ENCODE measurements at places on chromosomes 7 and 10. TPM values are rescaled to one million over a fixed set of nuclear protein-coding genes. Genes with fewer than 3 reads are reported as not detected.

DNA sequence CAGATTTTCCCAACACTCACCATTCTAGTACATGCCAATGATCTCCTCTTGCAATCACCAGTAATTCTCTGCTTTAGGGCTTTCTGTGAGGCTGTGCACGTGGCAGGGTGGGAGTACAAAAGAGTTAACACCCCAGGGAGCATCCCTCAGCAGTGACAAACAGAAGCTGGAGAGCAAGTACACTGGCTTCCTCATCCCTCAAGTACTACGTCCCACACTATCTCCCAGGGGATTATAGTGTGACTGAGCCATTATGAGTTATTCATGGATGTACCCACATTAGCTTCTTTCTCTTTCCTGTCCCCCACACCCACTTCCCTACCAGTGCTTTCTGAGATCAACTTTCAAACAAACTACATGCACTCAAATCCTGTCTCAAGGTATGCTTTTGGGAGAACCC lies 1216.5 kb upstream of the AUTS2 start:
- DNase-seq: no peak

DNA sequence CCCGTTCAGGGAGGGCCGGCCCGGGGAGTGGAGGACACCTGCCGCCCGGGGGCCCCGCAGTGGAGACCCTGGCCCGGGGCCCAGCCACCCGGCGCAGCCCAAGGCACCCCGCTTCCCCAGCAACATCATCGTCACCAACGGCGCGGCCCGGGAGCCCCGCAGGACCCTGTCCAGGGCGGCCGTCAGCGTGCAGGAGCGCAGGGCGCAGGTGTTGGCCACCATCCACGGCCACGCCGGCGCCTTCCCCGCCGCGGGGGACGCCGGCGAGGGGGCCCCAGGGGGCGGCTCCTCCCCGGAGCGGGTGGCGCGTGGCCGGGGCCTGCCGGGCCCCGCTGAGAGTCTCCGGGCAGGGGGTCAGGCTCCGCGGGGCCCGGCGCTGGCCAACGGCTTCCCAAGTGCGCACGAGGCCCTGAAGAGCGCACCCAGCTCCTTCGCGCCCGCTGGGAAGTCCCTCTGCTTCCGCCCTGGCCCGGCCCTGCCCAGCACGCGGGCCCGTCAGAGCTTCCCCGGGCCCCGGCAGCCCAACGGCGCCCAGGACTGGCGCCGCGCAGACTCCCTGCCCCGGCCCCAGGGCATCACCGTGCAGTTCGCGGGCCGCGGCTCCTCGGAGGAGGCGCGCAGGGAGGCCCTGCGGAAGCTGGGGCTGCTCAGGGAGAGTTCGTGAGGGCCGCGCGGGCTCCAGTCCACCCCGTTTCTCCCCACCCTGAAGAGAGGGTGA lies 46.7 kb downstream of the PROSER2 start:
- no peak for DNase-seq

- no peak for DNase-seq
These were observed 71.1 kb upstream of the ABLIM1 start for GRCh38 chr10:114729103-114729659.

DNA sequence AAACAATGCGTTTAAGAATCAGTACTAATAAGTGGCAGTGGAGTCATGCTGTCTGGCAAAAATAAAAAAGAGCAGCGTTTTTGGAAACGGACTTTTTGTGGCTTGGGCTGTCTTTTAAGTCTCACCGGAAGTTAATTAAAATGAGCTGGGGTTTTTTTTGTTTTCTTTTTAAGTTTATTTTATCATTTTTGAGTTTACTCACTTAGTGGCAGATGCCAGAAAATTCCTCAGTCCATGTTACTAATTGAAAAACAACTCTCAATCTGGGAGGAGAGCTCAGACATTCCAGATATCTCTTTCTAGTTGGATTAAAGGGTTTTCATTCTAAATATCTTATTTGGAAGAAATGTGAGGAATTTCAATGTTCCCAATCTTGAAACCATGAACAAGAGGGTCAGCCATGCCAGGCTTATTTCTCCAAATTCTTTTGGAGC lies 133.8 kb upstream of the AGR3 start:
- no peak for DNase-seq

DNA sequence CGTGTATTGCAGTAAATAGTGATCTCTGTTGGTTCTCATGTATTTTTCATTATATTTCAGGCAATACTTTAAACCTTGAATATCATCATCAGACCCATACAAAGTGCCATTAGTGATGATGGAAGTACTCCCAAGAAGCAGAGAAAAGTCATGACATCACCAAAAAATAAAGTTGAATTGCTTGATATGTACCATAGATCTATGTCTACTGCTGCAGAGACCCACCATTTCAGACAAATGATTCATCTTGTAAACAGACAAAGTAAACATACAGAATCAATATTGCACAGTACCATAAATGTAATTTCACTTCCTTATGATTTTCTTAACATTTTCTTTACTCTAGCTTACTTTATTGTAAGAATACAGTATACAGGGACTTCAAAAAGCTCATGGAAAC lies 347.8 kb downstream of the IPMK start:
- DNase-seq: no peak

- DNase-seq: no peak
These were observed 75.0 kb downstream of the C10orf105 start for GRCh38 chr10:71644307-71645180.

DNA sequence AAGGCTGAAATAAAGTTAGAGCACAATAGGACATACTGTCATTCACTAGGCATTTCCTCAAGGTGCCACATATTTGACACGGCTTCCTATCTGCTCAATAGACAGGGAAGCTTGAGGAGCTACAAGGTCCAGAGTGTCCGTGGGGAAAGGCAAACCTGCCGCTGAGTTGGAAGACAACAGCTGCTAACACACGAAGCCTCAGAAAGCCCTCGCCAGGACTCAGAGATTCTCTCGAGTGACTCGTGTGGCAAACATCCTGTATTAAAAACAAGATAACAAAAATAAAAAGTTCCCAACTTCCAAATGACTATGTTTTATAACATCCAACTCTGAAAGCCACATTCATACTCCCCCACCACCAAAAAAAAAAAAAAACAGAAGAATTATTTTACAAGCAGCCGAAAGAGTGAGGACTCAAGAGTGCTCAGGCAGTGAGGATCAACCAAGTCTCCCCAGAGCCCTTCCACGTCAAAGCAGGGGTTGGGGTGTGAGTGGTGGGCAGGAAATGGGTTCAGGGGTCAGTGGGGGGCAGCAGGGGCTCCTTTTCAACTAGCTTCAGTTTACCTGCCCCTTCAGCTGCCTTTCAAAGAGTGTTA lies 67.6 kb downstream of the STK17A start:
- DNase-seq: no peak

DNA sequence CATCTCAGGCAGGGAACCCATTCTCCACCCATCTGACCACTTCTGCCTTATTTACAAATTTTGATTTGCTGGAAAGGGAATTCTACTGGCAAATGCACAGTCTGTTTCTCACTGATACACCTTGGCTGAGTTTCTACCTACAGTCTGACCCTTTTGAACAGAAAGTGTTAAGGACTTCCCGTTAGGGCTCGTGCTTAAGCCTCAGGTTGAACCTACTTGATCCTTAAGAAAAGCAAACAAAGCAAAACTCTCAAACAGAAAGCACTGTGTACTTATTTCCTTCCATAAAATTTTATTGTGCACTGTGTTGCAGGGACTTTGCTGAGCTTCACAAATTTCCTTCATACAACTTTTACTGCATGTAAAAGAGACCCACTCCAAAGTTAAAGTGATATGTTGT lies 367.8 kb downstream of the NRG3 start:
- no peak for DNase-seq

DNA sequence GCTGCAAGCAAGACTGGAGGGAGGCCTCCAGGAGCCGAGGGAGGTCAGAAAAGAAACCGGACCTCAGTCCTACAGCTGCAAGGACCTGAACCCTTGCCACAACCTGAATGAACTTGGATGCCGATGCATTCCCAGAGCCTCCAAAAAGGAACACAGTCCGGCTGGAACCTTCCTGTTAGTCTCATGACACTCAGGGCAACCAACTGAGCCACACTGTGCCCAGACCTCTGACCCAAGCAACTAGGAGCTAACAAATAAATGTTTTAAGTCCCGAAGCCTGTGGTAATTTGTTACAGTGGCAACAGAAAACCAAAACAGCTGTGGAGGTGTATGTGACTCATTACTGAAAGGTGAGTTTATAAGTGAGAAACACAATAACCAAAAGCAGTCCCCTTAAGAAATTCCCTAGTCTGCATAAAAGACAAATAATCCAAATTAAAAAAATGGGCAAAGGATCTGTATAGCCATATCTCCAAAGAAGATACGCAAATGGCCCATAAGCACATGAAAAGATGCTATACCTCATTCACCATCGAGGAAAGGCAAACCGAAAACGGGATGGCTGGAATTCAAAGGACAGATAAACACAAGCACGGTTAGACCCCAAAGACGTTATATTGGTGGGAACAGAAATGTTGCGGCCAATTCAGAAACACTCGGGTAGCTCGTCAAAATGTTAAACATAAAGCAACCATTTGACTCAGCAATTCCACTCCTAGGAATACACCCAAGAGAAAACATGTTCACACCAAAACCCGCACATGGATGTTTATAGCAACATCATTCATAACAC lies 24.8 kb downstream of the GNA12 start:
- no peak for DNase-seq

DNA sequence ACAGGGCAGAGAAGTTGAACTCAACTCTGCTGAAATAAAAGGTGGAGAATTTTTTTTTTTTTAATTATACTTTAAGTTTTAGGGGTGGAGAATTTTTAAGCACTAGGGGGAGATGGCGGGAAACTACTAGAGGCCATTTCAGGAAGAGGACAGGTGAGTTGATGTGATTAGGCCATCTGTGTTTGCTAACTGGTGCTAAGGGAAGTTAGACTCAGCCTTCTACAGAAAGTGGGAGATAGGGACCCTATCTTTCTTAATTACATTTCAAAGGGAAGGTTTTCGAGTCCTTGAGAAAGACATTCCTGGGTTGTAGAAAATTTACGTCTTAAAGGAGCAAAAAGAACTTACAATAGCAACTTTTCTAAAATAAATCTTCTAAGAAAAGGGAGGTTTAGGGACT lies 124.8 kb downstream of the LHFPL3 start:
- DNase-seq: no peak

DNA sequence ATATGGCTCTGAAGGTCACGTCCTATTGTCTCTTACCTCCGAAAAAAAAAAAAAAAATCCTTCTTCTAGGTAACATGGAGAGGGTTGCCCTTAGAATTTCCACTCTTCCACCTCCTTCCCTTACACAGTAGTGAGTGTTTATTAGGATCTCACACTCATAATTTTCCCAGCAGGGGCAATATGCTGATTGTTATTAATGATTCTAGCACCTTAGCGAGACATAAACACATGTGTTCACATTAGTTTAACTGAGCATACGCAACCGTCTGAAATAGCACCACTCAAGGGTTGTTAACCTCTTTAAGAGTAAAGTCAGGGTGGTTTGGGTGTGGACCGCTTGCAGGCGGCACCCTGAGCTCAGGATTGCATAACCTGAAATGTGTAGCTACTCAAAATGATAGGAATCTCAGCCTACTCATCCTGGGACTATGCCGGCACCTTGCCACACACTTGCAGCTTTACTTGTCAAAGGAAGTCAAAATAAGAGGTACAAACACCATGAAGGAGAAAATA lies 52.2 kb downstream of the CPEB3 start:
- no peak for DNase-seq

- DNase-seq: no peak
These were observed 246.7 kb upstream of the PTN start for GRCh38 chr7:137590071-137590755.

DNA sequence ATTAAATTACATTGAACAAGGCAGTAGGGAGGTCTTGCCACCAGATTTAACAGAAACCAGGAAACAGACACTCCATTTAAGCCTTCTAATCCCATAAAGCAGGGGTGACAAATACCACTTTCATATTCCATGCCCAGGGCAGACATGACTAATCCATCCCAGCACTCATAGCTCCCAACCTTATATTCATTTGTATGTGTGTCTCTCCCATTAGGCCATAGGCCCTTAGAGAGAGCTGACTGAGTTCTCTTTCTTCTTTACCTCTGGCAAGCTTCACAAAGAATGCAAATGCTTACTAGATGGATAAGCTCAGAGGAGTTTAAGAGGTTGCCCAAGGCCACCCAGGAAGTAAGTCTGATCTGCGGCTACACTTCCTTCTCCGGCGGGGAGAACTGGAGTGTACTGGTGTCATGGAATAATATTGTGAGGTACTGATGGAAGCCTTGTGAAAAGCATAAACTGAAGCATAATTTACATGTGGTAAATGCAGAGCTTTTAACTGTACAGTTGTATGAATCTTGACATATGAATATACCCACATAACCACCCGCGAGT lies 239.7 kb upstream of the HABP2 start:
- no peak for DNase-seq

- DNase-seq: no peak
These were observed 141.3 kb upstream of the ZMIZ1 start for GRCh38 chr10:78927257-78927995.

The NOS3 gene
- 3.1 TPM for total RNA-seq

The ELAPOR2 gene
- 0.39 TPM for total RNA-seq

The CLRN3 gene
- total RNA-seq: not detected

The DPP6 gene
- not detected for total RNA-seq

The POP7 gene
- total RNA-seq: 52.3 TPM
